ENCODE measurements at places on chromosomes 7 and 10. TPM values are rescaled to one million over a fixed set of nuclear protein-coding genes. Genes with fewer than 3 reads are reported as not detected.
A peak's percentile ranks its signal among the peaks of the same experiment; 100 is the strongest.

- DNase-seq: no peak
These were observed 54.3 kb upstream of the ECHDC3 start for GRCh38 chr10:11687779-11688447.

DNA sequence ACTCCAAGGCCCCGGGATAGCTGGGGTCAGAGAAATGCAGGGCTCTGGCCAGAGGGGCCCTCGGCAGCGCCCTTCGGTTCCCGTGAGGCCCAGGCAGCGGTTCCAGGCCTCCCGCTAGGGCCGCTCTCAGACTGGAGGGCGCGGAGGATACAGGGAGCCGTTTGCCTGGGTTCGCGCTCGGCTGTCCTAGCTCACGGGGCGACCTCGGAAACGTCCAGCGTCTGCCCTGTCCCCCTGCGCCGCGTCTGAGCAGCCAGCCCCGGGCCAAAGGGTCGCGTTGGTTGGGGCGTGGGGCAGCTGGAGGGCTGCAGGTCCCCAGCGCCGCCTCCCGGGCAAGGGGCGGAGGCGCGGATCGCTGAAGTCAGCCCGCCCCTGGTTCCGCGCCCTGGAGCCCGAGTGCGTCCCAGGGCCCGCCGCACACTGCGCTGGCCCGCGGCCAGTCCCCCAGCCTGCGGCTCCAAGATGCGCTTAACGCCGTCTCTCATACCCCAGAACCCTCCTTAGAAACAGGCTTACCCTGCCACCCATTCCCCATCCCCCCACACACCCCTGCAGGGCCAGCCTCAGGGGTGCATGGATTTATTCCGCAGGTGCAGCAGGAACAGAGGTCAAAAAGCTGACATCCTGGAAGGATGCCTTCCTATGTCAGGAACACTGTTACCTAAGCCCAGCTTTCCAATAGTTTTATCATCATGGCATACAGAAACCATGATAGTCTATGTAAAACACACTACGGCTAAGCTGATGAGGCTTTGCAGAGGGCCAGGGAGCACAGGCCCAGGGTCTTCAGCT is 22.1 kb upstream of the OPN4 start:
- DNase-seq: no peak

DNA sequence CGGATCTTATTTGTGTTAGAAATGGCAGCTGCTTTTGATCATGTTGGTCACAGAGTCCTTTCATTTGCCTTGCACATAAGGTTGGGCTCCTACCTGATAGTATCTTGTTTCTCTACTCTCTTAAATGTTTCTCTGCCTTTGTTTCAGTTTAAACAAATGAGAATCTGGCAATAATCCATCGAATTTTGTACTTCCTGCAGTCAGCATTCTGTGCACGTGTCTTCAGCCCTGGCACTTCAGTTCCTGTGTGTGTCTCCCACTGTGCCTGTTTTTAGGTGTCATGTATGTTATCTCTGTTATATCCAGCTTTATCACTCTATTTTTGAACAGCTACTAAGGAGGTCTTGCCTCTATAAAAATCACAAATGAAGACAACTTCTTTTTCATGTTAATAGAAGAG is 28.4 kb upstream of the PTER start:
- DNase-seq: no peak

DNA sequence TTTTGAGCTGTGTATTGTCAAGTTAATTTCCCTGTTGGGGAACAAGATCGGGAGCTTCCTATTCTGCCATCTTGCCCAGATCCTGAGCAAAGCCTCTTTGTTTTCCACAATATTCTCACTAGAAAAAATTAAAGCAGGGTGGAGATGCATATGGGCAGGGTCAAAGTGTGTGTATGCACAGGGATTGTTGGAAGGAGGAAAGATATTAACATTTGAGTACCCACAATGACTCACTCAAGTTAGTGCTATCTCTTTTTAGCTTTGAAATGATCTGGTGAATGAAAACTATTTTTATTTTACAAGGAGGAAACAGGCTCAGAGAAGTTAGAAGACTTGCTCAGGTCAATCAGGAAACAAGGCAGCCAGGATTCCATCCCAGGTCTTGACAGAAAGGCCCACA is 6.7 kb upstream of the BTBD16 start:
- no peak for DNase-seq

GRCh38 chr7:13692548-13692947 is 296.9 kb downstream of the ETV1 start:
- no peak for DNase-seq

The AP4M1 gene
- 15.2 TPM for polyA plus RNA-seq

The EEPD1 gene
- polyA plus RNA-seq: 2.6 TPM

The CHST15 gene
- polyA plus RNA-seq: 21.4 TPM

GRCh38 chr7:20197837-20198236 is 19.3 kb downstream of the MACC1 start:
- DNase-seq: no peak

- DNase-seq: no peak
These were observed 131.5 kb downstream of the C10orf105 start for GRCh38 chr10:71587941-71588573.

GRCh38 chr10:76036111-76036940 is 604.9 kb downstream of the LRMDA start:
- DNase-seq: no peak

DNA sequence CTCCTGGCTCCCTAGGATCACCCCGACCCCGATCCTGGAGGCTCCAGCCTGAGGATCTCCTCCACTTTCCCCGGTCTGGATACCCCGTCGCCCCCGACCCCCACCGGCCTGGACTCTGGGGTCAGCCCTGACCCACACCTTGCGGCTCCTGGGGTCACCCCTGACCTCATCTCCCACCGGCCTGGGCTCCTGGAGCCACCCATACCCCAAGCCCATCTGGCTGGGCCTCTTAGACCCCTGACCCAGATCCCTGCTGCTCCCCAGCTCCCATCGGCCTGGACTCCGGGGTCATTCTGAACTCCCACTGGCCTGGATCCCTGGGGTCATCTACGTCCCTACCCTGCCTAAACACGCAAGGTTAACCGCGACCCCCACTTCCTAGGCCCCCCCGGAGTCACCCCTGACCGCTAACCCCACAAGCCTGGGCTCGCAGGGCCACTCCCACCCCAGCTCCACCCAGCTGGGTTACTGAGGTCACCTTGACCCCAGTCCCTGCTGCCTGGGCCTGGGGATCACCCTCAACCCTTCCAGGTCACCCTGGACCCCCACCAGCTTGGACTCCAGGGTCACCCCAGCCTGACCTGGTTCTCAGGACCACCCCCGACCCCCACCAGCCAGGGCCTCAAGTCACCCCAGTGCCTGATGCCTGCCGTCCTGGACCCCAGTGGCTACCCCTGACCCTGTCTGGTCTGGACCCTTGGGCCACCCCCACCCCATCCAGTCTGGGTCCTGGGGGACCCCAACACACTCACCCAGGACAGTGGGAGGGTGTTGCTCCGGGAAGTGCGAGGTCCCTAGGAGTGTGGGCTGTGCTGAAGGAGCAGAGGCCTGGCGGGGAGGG is 1.2 kb downstream of the FOXK1 start:
- DNase-seq: no peak

- DNase-seq: no peak
These were observed 29.9 kb upstream of the HBP1 start for GRCh38 chr7:107138696-107139420.

DNA sequence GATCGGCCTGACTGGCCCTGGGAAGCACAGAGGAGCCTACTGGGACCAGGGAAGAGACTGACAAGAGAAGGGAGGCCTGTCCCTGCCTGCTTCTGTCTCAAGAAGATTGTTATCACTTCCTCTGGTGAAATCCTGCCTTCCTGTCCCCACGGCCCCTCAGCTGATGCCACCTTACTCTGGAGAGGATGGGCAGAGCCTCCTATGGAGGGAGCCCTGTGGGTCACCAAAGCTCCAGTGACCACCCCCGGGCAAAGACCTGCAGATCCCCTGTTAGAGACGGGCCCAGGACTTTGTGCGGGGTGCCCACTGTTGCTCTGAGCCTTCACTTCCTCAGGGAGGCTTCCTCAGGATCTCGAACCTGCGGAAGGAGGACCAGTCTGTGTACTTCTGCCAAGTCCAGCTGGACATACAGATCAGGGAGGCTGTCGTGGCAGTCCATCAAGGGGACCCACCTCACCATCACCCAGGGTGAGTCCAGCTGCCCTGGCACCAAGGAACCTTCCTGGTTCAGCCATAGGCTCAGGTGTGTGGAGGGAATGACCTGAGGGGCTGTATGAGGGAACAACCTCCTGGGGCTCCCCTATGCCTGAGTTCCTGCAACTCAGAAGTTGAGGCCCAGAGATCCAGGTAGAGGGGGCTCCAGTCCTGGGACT is 1.4 kb upstream of the PILRB start:
- DNase-seq: no peak

GRCh38 chr7:156823435-156823834 is 69.5 kb downstream of the LMBR1 start:
- no peak for DNase-seq

- DNase-seq: no peak
These were observed 55.3 kb downstream of the C7orf25 start for GRCh38 chr7:42856605-42856987.

DNA sequence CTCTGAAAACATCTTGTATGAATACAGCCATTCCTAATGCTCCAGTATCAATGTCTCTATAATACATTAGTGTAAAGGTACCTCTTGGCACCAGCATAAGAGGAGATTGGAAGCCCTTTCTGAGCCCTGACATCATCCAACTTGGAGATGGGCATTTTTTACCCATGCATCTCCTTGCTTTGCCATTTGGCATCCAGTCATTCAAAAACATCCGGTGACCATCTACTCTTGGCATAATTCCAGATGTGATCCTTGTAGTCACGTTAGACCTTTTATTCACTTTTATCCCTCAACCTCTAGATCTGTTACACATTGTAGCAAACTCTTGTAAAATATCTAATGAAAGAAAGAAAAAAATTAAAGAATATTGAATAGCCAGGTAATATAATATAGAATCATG is 17.9 kb upstream of the SGMS1 start:
- no peak for DNase-seq

The LRMDA gene
- polyA plus RNA-seq: not detected

The PDE1C gene
- 0.61 TPM for polyA plus RNA-seq

DNA sequence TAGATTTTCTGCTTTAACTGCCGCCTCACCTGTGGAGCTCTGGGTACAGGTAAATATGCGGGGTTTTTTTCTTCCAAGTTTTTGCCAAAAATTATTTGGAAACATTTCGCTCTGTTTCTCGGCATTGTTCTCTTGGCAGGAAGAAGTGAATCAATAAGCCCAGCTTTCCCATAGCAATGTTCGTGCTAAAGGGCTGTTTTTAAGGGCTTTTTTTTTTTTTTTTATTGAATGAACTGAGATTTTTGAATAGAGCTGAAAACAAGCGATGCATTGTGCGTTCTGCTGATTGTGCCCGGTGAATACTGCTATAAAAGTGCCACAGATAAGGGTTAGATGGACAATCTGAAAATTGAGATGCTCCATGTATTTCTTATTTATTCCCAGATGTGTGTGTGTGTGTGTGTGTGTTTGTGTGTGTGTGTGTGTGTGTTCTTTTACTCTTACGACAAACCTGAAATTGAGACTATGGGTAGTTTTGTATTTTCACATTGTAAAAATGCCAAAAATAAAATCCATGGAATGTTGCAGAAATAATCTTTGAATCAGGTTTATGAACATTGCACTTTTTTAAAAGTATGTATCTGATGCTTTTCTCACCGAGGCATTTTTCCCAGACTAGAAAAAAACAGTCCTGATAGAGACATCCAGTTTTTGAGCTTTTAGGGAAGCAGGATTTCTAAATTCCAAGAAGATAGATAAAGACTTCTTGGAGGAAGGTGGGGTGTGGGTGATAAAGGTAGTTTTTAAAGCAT is 30.5 kb downstream of the KIAA1217 start:
- no peak for DNase-seq

- DNase-seq: peak; percentile 7
These were observed 190.7 kb upstream of the CHRM2 start for GRCh38 chr7:136677471-136678365.

GRCh38 chr10:124053971-124054370 is 39.4 kb downstream of the CHST15 start:
- peak; percentile 21 for DNase-seq

DNA sequence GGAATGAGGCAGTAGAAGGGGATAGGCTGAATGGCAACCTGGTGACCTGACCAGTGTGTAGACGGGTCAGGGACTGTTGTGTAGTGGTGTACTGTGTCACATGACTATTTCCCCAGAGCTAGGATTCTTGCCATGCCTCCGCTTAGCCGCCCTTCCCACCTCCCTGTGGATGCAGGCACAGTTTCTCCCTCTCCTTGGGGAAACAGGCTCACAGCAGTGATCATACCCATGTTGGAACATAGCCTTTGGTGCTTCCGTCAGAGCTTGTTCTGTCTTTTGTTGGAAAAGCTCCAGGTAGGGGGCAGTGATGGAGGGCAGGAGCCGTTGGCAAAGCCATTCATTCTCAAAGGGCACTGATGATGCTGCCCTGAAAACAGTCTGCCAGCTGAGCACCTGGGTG is 44.3 kb downstream of the OGDH start:
- DNase-seq: no peak
